Activated gamma-delta T cell (primary cell): ENCODE measurements at places on chromosomes 2 and 18.

DNA sequence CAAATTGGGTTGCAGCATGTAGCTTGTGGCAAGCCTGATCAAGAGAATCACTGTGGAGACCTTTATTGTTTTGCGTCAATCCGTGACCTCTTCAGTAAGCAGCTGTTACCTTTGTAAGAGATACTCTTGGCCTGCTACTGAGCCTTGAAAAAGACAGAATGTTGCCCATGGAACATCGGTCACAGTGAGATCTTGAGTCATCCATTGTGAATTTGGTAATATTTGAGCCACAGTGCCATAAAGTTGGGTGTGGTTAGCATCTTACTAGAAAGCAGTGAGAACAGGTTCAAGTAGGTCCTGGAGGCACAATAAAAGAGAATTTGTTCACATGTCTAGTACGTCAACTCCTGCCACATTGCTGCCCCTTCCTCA is 12.7 kb upstream of the EFR3B start:
- DNase-seq = no peak

GRCh38 chr2:176325732-176326131 is 56.5 kb downstream of the MTX2 start:
- DNase-seq = no peak

DNA sequence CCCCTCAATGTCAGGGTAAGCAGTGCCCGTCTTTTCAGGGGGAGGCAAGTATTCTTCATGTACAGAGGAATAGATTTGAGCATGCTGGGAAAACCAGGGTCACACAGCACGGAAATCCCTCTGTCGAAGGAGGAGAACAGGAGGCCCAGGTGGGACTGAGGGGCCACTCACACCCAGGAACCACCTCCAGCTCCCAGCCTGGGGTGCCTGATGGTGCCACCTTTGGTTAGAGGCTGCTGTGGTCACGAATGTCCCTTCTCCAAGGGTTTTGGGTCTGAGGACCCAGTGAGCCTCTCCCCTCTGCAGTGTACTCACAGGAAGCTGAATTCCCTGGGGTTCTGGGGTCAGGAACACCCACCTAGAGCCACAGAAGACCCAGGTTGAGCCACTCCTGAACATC is 197.3 kb downstream of the ANKRD30B start:
- no peak for DNase-seq

- no peak for DNase-seq
Observed at GRCh38 chr2:21793461-21793860, 669.7 kb downstream of the TDRD15 start.
